HT1080 (cell line): ENCODE measurements at places on chromosomes 13 and 19.

DNA sequence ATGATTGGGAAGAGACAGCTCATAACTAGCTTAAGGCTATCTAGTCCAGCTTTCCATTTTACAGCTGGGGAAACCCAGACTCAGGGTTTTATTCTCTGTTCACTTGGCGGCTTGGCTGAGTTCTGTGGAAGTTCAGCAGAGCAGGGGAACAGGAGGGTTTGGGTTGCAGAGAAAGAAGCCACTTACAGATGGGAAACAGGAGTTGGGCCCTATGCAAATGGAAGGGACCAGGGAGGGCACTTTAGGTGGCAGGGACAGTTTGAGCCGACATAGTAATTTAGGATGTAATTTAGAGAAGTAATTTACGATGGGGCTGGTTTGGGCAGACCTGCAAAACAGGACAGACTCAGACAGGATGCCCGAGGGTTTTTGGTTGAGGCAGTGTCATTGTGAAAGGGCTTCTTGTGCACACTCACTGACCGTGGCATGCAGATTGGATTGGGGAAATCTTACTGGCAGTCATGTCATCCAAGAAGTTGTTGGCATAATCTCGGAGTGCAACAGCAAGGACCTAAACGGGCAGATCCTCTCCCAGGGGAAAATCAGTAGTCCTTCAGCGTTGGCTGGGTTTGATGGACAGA is 47.3 kb upstream of the GPR183 start:
- DNase-seq = no peak

- DNase-seq = no peak
These were observed 85.2 kb upstream of the USP29 start for GRCh38 chr19:57034544-57034943.

DNA sequence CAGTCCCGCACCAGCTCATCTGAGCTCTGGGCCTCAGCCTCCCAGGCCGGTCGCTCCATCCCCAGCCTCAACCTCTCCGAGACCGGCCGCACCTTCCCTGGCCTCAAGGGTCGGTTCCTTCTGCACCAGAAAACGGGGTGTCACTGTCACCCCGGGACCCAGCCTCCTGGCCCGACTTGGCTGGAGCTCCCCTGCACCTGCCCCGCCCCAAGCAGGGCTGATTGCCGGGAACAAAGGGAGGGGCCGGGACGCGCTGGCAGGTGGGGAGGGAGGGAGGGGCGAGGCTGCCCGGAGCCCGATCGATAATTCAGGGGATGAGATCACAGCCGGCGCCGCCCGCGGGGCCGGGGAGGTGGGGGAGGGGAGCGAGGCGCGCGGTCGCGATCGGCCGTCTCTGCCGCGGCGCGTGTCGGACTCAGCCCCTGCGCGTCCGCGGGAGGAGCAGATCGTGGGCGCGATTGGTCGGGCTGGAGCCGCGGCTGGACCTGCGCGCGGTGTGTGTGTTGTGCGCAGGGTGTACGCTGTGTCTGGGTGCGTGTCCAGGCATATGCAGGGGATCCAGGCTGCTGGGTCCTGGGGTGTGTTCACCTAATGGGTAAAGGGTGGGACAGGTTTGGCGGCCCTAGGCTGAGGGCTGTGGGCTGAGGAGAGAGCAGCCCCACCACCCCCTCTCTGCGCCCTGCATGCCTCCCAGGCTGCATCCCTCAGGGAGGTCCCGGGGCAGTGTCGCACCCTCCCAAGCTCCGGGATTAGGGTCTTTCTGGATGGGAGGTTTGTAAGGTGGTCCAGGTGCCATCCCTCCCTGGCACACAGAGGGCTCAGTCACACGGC is 1.1 kb upstream of the SHC2 start:
- no peak for DNase-seq

GRCh38 chr19:33187183-33187540 is 7.0 kb upstream of the LRP3 start:
- no peak for DNase-seq

GRCh38 chr13:38366954-38367645 is 17.4 kb downstream of the UFM1 start:
- DNase-seq = peak; percentile 75

GRCh38 chr13:97810152-97810551 is 143.3 kb upstream of the IPO5 start:
- DNase-seq = no peak

DNA sequence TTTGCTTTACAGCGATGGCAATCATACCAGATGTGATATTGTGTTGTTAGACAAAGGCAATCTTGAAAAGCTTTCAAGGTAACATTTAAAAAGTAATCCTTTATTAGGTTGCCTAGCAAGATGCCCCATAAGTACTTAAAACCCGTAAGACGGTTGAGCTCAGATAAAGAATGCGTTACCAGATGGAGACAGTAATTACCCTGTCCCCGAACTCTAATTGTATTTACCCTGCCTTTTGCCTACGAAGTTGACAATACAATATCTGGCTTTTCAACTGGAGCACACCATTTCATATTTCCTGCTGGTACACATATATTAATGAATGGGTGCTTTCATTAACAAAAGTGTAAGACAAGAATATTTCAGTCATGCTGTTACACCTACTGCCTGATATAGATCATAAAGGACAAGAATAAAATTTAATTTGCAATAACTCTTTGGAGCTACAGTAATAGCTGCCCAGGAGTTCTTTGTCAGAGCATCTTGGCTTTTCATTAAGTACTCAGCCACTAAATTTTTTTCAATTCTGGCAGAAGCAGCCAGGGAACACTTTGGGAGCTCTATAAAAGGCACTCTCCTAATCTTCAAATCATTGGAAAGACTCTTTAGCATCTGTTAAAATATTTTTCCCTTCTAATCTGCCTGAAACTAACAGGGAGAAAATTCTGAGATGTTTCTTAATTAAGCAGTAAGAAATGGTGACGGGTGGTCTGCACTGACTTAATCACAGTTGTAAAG is 63.8 kb downstream of the DCT start:
- DNase-seq = no peak

DNA sequence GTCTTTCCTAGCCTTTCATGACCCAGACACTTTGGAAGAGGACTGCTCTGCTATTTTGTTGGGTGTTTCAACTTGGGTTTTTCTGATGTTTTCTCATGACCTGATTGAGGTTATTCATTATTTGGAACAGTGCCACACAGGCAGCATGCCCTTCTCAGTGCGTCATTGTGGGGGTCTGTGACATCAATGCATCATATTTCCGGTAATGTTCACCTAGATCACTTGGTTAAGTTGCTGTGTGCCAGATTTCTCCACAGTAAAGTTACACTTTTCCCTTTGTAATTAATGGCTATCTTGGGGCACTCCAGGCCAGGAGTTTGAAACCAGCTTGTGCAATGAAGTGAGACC is 124.4 kb downstream of the SIPA1L3 start:
- DNase-seq = peak; percentile 89

GRCh38 chr19:52896431-52897137 is 851 bp downstream of the ZNF320 start:
- no peak for DNase-seq

DNA sequence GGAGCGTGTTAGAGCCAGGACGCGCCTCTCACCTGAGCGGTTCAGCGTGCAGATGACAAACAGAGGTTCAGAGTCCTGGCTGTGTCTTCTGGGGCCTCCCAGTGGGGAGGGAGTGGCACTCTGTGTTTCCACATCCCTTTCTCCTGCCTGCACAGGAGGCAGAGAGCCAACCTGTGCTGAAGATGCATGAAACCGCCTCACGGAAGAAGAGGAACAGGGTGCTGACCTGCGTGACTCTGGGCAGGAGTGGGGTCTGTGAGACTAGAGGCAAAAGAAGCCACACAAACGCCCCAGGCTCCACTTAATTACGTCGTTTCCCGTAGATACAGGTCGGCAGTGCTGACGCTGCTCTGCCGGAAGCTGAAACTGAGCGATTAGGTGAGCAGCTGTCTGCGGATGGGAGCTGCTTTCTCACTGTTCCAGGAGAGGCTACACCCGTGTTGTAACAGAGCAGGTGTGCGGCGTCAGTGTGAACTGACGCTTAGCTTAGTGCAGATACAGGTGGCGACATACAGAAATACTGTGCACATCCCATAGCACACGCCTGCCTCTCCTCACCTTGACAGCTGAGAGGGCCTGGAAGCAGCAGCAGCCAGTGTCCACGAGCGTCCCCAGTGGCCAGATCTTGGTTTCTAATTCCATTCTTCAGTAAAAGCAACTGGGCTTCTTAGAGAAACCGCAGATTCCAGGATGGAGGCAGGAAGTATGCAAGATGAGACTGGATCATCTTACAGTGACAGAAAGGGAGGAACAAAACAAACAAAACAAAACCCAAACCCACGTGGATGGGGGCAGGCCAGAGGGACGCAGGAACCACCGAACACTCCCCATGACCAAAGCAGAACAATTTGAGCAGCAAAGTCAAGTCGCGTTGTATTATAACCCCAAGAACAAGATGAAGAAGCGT is 37.7 kb upstream of the MCF2L start:
- DNase-seq = peak; percentile 77

DNA sequence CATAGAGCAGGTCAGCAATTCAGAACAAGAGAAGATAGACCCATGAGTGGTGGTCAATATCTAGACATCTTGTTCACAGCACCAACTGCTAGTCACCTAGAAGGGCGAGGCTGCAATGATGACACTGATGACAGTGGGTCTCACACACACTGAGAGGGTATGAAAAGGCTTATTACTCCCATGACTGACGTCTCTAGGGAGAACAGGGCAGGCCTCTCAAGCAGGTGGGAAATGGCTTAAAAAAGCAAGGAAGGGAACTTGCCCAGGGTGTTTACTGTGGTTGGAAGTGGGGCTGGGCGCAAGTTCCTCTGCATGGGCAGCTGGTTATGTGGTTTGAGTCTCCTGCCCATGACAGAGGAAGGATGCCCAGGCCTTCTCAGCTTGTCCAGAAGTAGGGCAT is 33.8 kb downstream of the ZNF44 start:
- DNase-seq = no peak

- DNase-seq = no peak
These were observed 64.2 kb upstream of the ZNF85 start for GRCh38 chr19:20858861-20859260.

GRCh38 chr13:23598369-23598768 is 28.2 kb downstream of the TNFRSF19 start:
- no peak for DNase-seq
